ENCODE measurements at places on chromosomes 11 and 22.

DNA sequence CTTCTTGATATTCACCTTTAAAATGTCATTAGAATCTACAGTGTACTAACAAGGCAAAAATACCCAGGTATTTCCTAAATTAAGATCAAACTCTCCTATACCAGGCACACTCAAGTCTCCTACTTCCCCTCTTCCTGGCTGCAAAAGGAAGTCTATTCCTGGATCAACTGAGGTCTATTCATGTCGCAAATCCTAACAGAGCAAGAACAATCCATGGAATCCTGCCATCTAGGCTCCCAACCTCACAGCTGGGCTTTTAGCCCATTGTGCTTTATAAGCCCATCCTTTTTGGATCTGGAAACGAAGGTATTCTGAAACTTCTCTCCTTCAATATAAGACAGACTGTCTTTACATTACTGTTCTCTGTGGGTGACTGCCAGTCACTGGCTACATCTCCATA is 161.8 kb downstream of the SOX6 start:
- DNase-seq = no peak

DNA sequence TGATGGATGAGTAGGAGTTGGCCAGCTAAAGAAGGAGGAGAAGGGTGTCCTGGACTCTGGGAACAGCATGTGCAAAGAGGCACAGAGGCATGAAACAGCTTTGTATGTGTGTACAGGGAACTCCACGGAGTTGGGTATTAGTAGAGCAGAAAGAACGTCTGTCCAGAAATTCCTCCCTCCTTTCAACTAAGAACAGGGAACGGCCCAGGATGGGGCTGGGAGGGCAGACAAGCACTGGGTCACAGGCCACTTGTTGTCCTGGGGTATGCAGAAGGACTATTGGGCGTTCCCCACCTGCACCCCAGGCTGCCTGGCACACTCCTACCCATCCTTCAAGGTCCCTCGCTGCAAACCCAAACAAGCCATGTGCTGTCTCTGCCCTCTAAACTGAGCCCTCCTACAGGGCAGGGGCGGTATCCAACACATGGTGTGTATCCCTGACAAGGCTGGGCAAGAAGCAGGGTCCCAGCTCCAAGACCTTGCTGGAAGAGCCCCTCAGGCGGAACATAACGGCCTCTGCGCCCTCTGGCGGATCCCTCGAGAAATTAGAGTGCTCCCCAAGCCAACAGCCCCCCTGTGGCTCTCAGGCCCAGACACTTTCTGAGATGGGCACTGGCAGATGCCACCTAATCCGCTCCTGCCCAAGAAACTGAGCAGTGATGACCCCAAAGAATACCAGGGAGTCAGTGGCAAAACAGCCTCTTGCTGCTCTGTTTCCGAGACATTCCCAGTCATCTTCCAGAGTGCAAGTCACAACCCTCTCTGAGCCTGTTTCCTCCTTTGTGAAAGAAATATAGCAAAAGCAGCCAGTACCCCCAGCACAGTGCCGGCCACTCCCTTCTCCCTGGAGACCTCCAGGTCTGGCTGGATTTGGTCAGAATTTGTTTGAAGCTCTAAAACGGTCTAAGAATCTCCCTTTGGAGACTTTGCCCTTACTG is 1.6 kb upstream of the ELFN2 start:
- peak; percentile 63 for DNase-seq

GRCh38 chr11:76234416-76235232 is 28.3 kb upstream of the WNT11 start:
- peak; percentile 37 for DNase-seq

GRCh38 chr11:44529895-44530412 is 35.5 kb upstream of the CD82 start:
- DNase-seq = no peak

Data from CD4-positive, alpha-beta T cell treated with Interleukin-15 for 1 hour (primary cell).